ENCODE measurements at places on chromosomes 7 and 10. TPM values are rescaled to one million over a fixed set of nuclear protein-coding genes. Genes with fewer than 3 reads are reported as not detected.

DNA sequence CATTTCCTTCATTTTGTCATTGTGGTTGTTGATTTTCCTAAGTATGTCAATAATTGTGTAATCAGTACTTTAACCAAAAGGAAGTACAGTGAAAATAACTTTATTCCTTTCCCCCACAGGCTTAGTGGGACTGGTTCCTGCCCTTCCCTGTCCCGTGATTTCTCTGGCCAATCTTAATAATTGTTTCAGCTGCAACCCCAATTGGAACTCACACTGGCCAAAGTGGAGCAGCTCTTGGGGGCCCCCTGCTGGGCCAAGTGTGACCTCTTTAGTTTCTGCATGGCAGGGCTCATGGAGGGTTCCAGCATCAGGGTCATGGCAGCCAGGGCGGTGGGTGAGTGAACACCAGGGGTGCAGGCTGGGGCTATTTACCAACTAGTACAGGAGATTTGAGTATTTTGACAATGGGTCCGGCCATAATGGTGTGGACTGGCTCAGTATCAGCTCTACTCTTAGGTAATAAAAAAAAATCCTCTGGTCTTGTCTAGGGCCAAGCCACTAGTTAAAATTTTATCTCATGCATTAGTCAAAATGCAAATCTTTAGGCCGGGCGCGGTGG lies 31.7 kb downstream of the CYCS start:
- DNase-seq = peak; percentile 66

DNA sequence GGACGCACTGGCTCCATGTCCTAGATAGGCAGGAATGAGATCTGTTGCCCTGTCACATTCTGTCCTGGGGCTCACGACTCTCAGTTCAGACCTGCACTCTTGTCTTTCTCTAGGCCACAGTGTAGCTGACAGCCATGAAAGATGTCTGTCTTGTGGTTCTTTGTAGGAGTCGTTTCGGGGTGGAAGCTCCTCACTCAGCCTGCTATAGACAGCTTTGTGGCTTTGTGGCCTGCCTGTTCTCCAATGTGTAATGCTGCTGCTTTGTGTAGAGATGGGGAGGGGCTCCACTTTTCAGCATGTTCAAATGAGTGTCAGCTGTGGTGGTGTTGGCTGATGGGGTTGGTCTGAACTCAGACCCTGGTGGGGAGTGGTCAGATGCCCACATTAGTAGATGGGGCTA lies 410.7 kb downstream of the ACTR3B start:
- no peak for DNase-seq

DNA sequence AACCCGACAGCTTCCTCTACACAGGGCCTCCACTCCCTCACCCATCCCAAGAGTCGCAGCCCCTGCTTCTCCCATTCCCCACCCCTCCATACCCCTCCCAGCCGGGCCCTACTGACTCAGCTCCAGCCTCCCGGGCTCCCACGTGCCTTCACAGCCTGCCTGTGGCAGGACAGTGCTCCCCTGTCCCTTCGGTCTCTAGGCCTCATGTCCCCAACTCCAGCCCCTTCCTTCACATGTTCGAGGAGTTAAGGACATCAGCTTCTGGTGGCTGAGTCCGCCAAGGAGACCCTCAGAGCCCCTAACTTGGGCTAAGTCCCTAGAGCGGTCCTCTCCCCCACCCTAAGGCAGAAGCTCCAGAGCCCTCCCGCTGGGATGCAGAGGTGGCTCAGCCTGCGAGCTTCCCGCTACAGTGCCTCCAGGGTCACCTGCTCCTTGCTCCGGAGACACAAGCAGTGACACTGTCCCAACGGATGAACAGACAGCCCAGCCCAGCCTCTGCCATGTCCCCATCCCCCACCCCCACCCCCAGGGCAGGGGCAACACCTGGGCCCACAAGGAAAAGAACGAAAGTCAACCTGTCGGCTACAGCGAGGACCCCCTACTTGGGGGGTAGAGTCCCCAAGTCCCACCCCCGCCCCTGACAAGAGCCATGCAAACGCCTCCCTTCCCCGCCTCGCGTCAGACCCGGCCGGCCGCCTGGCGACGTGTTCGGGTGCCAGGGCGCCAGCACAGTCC lies 716 bp downstream of the SMARCD3 start:
- DNase-seq = no peak

DNA sequence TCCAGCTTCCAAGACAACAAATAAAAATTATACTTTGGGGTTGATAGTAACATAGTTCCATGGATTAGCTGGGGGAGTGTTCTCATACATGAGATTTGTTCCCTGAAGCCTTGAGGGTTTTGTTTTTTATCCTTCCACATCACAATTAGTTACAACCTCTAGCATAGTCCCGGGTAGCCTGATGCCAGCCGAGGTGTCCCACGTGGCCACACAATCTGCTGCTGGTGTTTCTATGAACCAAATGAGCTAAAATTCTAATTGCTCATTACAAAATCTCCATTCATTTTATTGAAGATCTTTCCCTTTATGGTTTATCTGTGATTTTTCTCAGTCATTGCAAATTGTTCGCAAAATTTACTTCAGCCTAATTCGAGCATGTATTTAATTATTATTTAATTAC lies 84.7 kb downstream of the CACNA2D1 start:
- DNase-seq = no peak

DNA sequence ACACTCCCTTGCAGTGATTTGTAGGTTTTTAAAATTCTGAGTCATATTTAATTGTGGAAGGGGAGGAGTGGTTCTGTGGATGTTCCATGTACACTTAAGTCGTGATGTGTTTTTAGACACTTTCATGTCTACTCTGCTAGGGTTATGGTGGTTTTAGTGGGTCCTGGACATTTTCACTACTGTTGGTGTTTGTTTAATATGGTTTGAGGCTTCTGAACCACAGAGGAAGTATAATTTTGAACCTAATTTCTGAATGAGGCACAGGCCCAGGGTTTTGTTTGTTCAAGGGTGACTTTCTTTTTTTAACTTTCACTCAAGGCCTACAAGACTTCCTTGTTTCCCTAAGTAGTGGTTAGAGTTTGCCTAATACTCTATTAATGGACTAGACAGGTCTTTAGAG lies 13.3 kb downstream of the SLC26A5 start:
- DNase-seq = no peak

DNA sequence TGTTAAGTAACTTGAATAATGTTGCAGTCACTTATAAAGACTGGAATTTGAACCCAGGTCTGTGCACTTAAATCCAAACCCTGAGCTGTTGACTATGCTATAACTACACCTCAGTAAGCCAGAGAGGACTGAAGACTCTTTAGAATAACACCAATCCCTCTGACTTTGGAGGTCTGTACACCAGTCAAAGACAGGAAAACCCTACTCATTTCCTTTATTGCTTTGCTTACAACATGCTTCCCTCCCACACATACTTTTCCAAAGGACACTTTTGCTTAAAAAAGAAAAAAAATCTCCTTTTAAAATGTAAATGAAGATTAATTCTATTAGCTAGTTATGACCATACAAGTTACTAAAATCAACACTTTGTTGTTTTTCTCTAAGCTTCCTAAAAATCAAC lies 184.7 kb upstream of the KCTD7 start:
- DNase-seq = no peak

- no peak for DNase-seq
Measured at GRCh38 chr10:29389493-29389892, 100.6 kb downstream of the LYZL1 start.

DNA sequence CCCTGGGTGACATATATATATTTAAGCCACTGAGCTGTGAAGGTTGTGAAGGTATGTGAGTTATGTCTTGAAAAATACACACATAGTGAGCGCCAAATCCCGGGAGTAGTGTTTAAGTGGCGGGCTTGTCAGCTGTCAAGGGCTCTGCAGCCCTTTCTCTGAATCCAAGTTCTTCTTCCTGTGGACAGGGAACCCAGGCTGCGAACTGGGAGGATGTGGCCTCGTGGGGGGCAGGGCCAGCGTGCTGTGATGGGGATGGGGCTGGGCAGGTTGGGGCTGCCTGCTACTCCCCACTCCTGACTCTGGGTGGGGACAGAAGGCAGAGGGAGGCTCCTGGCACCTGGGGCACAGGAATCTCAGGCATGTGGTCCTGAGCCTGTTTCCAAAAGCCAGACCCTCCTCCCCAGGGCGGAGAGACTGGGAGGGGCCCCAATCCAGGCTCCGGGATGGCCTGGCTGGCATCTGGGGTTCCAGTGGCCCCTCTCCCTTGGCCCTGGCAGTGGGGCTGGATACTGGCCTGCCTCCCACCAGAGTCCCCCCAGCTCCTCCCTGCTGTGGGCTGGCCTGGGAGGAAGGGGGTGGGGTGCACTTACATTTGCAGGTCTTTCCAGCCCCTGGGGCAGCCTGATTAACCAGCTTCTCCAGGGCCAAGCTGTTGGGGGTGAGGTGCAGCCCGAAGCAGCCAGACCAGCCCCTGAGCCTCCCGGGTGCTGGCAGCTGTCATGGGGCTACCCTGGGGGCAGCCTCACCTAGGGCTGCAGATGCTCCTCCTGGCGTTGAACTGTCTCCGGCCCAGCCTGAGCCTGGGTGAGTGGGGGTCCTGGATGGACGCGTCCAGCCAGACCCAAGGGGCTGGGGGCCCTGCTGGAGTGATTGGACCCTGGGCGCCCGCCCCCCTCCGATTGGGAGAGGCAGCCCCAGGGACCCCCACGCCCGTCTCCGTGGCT lies at the start of gene UPK3B:
Gene UPK3B (plus strand): TSS at position 622 of the 947 bp plus-strand sequence. CDS start 101 bp downstream, at position 723.
- DNase-seq = peak; percentile 8

DNA sequence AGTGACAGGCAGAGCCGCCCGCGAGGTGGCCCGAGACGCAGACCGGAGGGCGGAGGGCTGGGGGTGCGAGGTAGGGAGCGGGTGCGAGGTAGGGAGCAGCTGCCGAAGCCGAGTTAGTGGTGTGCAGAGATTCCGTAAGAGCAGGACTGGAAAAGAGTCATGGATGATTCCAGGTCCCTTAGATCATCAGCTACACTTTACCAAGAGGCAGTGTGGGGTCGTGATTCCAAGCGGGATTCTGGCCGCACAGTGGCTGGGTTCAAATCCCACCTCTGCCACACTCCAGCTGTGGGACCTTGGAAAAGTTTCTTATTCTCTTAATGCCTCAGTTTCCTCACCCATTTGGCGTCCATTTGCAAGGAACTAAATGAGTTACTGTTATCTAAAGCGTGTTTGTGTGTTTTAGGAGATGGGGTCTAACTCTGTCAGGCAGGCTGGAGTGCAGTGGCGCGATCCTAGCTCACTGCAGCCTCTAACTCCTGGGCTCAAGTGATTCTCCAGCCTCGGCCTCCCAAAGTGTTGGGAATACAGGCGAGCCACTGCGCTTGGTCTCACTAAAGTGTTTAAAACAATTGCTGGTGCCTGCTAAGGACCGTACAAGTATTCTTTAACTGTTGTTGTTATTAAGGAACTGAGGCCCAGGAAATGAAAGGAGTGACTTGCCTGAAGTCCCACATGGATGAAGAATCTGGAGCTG lies 1.1 kb downstream of the NDUFB2 start:
- no peak for DNase-seq

DNA sequence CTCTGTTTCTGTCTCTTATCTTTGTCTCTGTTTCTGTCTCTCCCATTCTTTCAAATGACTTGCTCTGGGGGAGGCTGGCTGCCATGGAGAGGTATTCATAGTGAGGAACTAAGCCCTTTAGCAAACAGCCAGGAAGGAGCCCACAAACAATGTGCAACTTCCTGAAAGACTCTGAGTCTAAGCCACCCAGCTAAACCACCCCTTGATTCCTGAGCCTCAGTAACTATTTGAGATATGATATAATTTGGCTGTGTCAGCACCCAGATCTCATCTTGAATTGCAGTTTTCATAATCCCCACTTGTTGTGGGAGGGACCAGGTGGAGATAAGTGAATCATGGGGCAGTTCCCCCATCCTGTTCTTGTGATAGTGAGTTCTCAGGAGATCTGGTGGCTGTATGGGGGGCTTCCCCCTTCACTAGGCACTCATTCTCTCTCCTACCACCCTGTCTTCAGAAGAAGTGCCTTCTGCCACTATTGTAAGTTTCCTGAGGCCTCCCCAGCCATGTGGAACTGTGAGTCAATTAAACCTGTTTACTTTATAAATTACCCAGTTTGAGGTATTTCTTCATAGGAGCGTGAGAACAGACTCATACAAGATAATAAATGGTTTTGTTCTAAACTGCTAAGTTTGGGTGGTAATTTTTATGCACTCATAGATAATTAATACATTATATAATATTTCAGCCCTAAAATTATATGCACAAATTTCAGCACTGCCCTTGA lies 121.2 kb upstream of the FOXP2 start:
- no peak for DNase-seq

DNA sequence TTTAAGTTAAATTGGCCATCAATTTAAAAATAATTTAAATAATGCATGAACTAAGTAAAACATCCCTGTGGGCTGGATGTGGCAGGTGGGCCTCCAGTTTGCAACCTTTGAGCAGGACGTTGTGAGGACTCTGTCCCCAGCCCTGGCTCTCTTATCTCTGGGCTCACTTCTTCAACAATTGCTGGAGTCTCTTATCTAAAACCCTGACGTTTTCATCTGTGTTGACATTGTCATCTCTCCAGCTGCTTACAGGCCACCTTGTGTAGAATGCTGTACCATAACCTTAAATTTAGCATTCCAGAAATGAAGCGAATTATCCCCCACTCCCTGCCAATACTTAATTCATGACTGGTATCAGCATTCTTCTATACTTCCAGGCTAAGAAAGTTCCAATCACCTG lies 3.2 kb upstream of the KIF5B start:
- no peak for DNase-seq

DNA sequence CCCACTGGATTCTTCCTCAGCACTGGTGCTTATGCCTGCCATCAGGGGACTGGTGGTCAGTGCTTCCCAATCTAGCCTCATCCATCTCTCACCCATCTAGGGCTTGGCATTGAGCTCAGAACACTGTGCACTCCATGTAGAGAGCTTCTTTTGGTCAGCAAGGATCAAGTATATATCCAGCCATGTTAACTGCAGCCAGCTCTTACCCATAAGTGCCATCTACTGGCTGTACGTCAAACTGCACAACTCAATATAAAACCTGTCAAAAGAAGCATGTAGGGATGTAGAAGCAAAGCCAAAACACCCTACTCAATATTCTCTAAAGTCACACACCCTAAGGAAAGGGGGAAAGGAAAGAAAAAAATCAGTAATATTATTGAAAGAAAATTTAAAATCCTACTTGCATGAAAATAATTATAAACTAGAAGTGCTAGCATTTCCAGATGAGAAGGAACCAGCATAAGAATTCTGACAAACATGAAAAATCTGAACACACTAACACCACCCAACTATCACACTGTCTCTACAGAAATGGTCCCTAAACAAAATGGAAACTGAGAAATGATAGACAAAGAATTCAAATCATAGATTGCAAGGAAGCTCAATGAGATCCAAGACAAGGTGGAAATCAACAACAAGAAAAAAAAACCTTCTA lies 531.1 kb upstream of the STEAP1 start:
- no peak for DNase-seq

The C10orf62 gene
- not detected for total RNA-seq

The ADCY1 gene
- total RNA-seq = 8.9 TPM

The HOXA11 gene
- not detected for total RNA-seq

The DGKI gene
- total RNA-seq = 2.8 TPM

The MOSPD3 gene
- 14.1 TPM for total RNA-seq
